ENCODE measurements at places on chromosomes 1 and 21. TPM values are rescaled to one million over a fixed set of nuclear protein-coding genes. Genes with fewer than 3 reads are reported as not detected.

DNA sequence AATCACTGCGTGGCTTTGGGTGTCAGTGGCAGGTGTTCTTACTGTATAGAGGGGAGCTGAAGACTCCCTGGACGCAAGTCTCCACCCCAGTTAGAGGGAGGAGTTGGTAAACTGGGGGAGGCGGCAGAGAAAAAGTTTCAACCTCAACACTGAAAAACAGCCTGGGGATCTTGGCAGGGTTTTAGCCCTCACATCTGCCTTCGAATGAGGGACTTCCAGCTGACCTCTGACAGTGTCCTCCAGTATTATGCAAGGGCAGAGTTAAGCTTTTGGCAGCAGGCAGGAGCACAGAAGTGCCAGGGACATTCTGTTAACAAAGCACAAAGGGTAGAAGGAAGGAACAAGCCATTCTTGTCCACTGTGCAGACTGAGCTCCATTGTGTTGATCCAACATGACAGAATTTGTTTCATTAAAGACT lies 41.2 kb upstream of the RAB4A start:
- peak overlapping the region; percentile 56 for H3K27ac ChIP-seq
- peak; percentile 56 for DNase-seq
- H3K4me1 ChIP-seq, result peaks cover 31% of the 10 kb centered on the region
- no peak overlapping the region for H3K4me3 ChIP-seq
- no peaks in the 10 kb centered on the region for H3K27me3 ChIP-seq

- H3K4me1 ChIP-seq, result no peaks in the 10 kb centered on the region
- H3K36me3 ChIP-seq, result no peaks in the 10 kb centered on the region
- H3K4me3 ChIP-seq, result no peak overlapping the region
- no peak overlapping the region for H3K27ac ChIP-seq
Measured at GRCh38 chr1:97044159-97044760, 322.7 kb downstream of the PTBP2 start.

GRCh38 chr1:219120624-219121544 lies 52.8 kb upstream of the LYPLAL1 start:
- no peak for DNase-seq
- H3K4me3 ChIP-seq, result no peak overlapping the region
- no peak overlapping the region for H3K27ac ChIP-seq
- no peaks in the 10 kb centered on the region for H3K36me3 ChIP-seq
- no peaks in the 10 kb centered on the region for H3K4me1 ChIP-seq
- no peaks in the 10 kb centered on the region for H3K27me3 ChIP-seq

GRCh38 chr1:166272851-166273250 lies 106.0 kb upstream of the FAM78B start:
- no peaks in the 10 kb centered on the region for H3K4me1 ChIP-seq
- no peaks in the 10 kb centered on the region for H3K36me3 ChIP-seq
- no peaks in the 10 kb centered on the region for H3K27me3 ChIP-seq
- H3K4me3 ChIP-seq, result no peak overlapping the region

GRCh38 chr1:9653491-9654050 lies 2.0 kb downstream of the PIK3CD start:
- H3K36me3 ChIP-seq, result no peaks in the 10 kb centered on the region
- peaks cover 65% of the 10 kb centered on the region for H3K4me1 ChIP-seq
- H3K4me3 ChIP-seq, result peak overlapping the region; percentile 58

GRCh38 chr1:97139512-97139911 lies 417.9 kb downstream of the PTBP2 start:
- H3K4me3 ChIP-seq, result no peak overlapping the region
- no peaks in the 10 kb centered on the region for H3K36me3 ChIP-seq
- DNase-seq, result no peak
- peaks cover 9% of the 10 kb centered on the region for H3K4me1 ChIP-seq
- H3K27ac ChIP-seq, result no peak overlapping the region

- no peak for DNase-seq
- peaks cover 23% of the 10 kb centered on the region for H3K4me1 ChIP-seq
- no peaks in the 10 kb centered on the region for H3K36me3 ChIP-seq
- H3K27me3 ChIP-seq, result no peaks in the 10 kb centered on the region
- H3K4me3 ChIP-seq, result peak overlapping the region; percentile 18
Measured at GRCh38 chr1:52725903-52726264, 369 bp upstream of the ZYG11B start.

DNA sequence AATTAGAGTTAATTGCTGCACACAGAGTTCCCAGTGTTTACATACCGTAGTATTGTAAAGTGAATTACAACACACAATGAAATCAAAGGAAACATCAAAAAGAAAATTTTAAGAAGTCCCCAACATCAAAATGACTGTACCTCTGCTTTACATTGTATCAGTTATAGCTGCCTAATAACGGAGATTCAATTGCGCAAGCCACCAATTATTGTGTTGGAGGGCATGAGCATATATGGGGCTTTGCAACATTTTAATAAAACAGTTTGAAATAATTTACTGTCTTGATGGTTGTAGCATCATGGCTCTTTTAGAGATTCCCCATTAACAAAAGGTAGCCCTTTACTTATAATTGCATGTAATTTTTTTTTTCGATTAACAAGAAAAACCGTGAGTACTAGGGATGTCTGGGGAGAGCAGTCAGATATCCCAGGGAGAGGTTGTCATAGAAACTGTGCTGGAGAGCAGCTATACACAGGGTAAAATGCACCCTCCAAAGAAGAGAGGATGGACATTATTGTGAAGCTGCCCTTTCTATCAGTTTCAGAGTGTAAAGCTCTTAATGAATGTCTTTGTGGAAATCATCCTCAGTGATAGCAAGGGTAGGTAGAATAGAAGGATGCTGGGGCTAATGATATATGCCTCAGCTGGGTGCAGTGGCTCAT lies 55.9 kb upstream of the BTG3 start:
- H3K4me3 ChIP-seq, result no peak overlapping the region
- H3K27me3 ChIP-seq, result no peaks in the 10 kb centered on the region
- no peak overlapping the region for H3K27ac ChIP-seq
- H3K36me3 ChIP-seq, result no peaks in the 10 kb centered on the region

DNA sequence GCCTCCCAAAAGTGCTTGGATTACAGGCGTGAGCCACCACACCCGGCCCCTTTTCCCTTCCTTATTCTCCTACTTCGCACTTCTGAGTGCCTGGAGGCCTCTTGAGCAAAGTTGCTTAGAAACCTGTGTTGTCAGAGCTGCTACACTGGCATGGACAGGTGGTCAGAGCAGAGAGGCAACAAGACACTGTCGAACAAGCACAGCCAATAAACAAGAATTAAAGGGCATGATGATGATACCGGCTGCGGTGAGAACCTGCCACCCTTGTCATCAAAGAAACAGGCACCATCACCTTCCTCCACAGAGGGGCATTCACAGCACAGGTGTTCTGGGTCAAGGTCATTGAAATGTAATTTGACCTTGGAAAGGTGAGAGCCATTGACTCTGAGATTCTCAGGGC lies 23.3 kb downstream of the STUM start:
- H3K27me3 ChIP-seq, result no peaks in the 10 kb centered on the region
- DNase-seq, result no peak
- H3K36me3 ChIP-seq, result no peaks in the 10 kb centered on the region
- no peak overlapping the region for H3K4me3 ChIP-seq

DNA sequence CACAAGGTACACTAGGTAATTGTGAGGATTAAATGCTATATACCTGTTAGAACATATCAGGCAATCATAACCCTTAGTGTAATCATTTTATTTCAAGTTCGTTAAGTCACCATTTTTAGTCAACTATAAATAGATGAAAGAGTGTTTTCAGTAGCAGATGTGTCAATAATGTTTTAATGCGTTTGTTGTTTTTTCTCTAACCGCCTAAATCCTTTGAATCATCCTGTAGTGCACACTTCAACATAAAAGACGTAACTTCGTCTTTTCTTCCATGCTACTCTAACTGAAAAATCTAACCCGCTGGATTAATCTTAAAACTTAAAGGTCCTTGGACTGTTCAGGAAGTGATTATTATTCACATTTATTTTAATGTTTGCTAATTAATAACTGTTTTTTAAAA lies 7.2 kb upstream of the LBR start:
- peaks cover 6% of the 10 kb centered on the region for H3K4me1 ChIP-seq
- no peak for DNase-seq
- H3K36me3 ChIP-seq, result no peaks in the 10 kb centered on the region
- no peaks in the 10 kb centered on the region for H3K27me3 ChIP-seq
- no peak overlapping the region for H3K27ac ChIP-seq

- H3K27ac ChIP-seq, result peak overlapping the region; percentile 47
- no peaks in the 10 kb centered on the region for H3K27me3 ChIP-seq
- peak; percentile 93 for DNase-seq
- H3K36me3 ChIP-seq, result no peaks in the 10 kb centered on the region
Measured at GRCh38 chr1:225428068-225428880, 436 bp upstream of the LBR start.

DNA sequence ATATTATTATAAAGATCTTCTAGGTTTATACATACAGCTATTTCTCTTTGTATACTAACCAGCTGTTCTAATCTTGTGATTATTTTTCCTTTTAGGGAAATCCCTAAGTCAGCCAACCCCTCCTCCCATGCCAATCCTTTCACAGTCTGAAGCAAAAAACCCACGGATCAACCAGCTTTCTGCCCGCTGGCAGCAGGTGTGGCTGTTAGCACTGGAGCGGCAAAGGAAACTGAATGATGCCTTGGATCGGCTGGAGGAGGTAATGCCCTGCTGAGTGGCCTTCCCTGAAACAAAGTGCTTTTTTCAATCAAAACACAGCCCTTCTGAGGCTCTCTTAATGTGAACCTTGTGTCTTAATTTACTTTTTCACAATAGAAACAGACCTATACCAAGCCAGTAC lies 32.4 kb upstream of the BMP8A start:
- DNase-seq, result no peak
- no peak overlapping the region for H3K4me3 ChIP-seq
- H3K4me1 ChIP-seq, result no peaks in the 10 kb centered on the region
- peaks cover 10% of the 10 kb centered on the region for H3K36me3 ChIP-seq
- H3K27me3 ChIP-seq, result no peaks in the 10 kb centered on the region
- no peak overlapping the region for H3K27ac ChIP-seq

GRCh38 chr1:156906206-156906906 lies 12.8 kb downstream of the PEAR1 start:
- H3K27me3 ChIP-seq, result no peaks in the 10 kb centered on the region
- peaks cover 3% of the 10 kb centered on the region for H3K4me1 ChIP-seq
- no peak overlapping the region for H3K4me3 ChIP-seq
- no peak for DNase-seq
- no peak overlapping the region for H3K27ac ChIP-seq
- H3K36me3 ChIP-seq, result no peaks in the 10 kb centered on the region

DNA sequence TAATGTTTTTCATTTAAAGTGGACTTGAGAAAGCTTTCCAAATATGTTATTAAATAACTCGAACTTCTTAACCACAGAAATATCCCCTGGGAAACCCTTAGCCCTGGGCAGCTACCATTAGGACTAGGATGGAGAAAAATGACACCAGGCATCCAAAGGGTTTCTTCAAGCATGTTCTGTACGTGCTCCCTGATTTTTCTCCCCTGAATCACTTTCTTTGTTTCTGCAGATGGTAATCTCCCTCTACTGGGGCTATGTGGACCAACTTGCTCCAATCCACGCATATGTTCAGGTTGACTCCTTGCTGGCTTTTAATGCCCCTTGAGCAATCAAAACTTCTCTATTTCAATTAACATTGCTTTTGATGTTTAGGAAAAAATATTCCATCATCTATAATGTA lies 312.7 kb upstream of the C1orf87 start:
- no peak overlapping the region for H3K4me3 ChIP-seq
- DNase-seq, result no peak
- H3K27ac ChIP-seq, result no peak overlapping the region
- no peaks in the 10 kb centered on the region for H3K4me1 ChIP-seq
- H3K27me3 ChIP-seq, result no peaks in the 10 kb centered on the region

DNA sequence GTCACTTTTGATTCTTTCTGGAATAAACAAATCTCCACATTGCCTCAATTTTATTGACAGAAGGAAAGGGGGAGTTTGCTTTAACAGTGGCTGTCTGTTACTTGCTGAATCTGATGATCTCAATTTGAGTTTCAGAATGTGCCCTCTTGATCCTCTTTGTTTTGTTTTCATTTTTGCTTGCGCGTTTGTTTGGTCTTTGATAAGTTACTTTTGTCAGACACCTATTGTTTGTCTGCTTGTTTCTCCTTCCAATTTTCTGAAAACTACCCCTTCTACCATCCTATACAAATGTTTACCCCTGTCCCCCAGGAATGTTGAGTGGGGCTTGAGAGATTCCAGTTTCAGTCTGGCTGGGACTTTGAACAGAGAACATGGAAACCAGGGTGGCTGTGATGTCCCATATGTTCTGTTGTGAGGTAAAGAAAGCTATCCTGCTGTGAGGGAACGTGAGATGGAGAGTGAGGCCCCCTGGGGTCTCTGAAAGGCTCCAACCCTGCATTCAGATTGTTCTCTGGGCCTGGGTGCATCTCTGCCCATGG lies 11.8 kb upstream of the XCL2 start:
- H3K4me1 ChIP-seq, result no peaks in the 10 kb centered on the region
- no peaks in the 10 kb centered on the region for H3K27me3 ChIP-seq
- no peaks in the 10 kb centered on the region for H3K36me3 ChIP-seq
- H3K27ac ChIP-seq, result no peak overlapping the region
- no peak for DNase-seq
- no peak overlapping the region for H3K4me3 ChIP-seq

DNA sequence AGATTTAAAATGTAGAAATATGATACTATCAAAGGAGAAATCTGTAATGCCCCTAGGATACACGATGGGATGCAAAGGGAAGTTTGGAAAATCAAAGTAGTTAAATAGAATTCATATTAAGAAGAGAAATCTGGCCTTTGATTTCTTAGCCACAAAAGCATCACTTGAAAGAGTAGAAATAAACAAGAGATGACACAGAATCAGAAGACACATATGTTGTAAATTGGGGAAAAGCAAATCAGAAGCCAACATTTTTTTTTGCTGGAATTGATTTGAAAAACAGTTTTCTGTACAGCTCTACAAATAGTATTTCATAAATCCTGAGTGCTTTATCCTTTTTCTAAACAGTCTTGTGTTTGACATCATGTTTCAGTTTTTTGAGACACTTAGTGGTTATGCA lies 12.4 kb upstream of the TNFSF18 start:
- H3K36me3 ChIP-seq, result no peaks in the 10 kb centered on the region
- no peaks in the 10 kb centered on the region for H3K27me3 ChIP-seq
- H3K4me1 ChIP-seq, result no peaks in the 10 kb centered on the region
- DNase-seq, result no peak
- no peak overlapping the region for H3K27ac ChIP-seq

DNA sequence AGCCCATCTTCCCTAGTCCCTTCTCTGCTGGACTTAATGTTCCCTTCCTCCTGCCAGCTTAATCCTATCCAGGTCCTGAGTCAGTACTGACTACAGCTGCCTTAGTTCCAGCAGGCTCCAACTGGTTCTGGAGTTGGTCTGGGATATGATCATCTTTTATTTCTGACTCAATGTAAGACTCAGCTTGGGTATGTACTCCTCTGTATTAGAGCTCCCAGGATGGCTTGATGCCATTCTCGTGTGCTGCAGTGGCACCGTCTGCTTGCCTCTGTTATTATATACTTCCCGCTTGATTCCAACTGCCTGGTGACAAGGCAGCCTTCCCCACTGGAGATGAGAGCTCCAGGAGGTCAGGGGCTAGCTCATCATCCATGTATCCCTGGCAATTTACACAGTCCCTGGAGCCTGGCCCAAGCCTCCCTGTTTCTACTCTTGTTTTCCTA lies 164.4 kb upstream of the DPT start:
- no peaks in the 10 kb centered on the region for H3K27me3 ChIP-seq
- H3K4me1 ChIP-seq, result no peaks in the 10 kb centered on the region
- H3K36me3 ChIP-seq, result no peaks in the 10 kb centered on the region
- H3K4me3 ChIP-seq, result no peak overlapping the region
- peak overlapping the region; percentile 62 for H3K27ac ChIP-seq
- DNase-seq, result no peak

The VTCN1 gene
- polyA plus RNA-seq, result not detected

The RHBDL2 gene
- 0.51 TPM for polyA plus RNA-seq

The NOL9 gene
- polyA plus RNA-seq, result 3.0 TPM

The ADAMTS5 gene
- polyA plus RNA-seq, result 3.1 TPM

The NMNAT2 gene
- polyA plus RNA-seq, result 0.73 TPM

The CRYAA gene
- polyA plus RNA-seq, result not detected

The ERG gene
- 9.5 TPM for polyA plus RNA-seq

The HP1BP3 gene
- polyA plus RNA-seq, result 54.4 TPM

The KAZN gene
- 1.6 TPM for polyA plus RNA-seq

The S100A7 gene
- polyA plus RNA-seq, result not detected

The CRYBG2 gene
- not detected for polyA plus RNA-seq

The CASP9 gene
- 22.2 TPM for polyA plus RNA-seq

The ADORA3 gene
- polyA plus RNA-seq, result 1.9 TPM
